ENCODE measurements at places on chromosomes 6 and 20.

- no peak for DNase-seq
- H3K4me3 ChIP-seq, result no peak overlapping the region
- peaks cover 5% of the 10 kb centered on the region for H3K4me1 ChIP-seq
- H3K27ac ChIP-seq, result no peak overlapping the region
Measured at GRCh38 chr6:105800871-105801270, 285.3 kb upstream of the PRDM1 start.

DNA sequence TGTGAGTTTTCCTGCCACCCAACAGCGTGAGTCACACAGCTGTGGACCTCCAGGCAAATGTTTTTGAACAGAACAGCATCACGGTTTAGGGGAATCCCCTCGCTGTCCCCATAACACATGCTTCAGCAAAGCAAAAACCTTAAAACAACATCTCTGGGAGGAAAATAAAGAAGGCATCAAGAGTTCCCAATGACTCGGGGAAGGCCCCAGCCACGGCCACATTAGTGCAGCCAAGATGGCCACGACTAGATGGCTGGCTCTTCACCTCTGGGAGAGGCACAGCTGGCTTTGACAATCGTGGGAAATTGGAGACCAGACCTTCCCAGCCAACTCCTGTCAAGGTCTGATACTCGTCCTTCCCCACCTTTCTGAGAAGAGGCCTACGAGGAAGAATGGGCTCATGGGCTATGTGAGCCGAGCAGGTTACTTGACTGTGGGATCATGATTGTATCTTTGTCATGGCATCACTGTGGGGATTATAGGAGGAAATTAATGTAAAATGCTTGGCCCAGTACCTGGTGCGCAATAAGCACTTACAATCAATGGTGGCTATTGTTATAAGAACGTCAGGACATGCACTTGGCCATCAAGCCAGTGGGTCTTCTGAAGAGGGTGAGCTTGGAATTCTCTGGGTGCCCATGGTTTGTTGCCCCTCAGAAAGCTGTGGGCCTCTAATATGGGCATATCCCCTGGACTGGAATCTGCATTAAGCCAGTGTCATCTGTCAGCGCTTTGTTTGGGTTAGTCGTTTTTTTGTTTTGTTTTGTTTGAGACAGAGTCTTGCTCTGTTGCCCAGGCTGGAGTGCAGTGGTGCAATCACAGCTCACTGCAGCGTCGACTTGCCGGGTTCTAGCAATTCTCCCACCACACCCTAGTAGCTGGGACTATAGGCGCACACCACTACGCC, 43.6 kb downstream of the FGD2 start:
- peak overlapping the region; percentile 89 for H3K4me3 ChIP-seq
- DNase-seq, result peak; percentile 86
- H3K36me3 ChIP-seq, result peaks cover 14% of the 10 kb centered on the region
- H3K27me3 ChIP-seq, result no peaks in the 10 kb centered on the region
- H3K27ac ChIP-seq, result peak overlapping the region; percentile 98

DNA sequence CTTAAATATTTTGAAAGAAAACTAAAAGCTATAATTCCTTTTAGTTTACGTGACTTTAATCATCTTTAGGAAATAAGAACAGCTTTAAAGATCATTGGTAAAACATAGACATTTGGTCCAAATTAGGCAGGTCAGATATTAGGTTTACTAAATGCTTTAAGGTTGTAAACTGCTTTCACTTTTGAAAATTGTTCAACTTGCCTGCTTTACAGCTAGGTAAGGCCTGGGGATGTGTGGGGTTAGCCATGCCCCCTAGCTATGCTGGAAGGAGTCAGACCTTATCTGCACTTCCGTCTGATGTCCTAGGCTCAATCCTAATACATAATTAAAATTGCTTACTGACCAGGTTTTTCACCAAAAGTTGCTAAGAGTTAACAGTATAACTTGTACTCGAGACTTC, 30.5 kb upstream of the TPD52L1 start:
- DNase-seq, result no peak
- H3K27me3 ChIP-seq, result no peaks in the 10 kb centered on the region
- H3K27ac ChIP-seq, result no peak overlapping the region

GRCh38 chr20:47406849-47407682, 50.6 kb upstream of the ZMYND8 start:
- H3K36me3 ChIP-seq, result no peaks in the 10 kb centered on the region
- no peak overlapping the region for H3K4me3 ChIP-seq
- peaks cover 6% of the 10 kb centered on the region for H3K4me1 ChIP-seq
- no peak overlapping the region for H3K27ac ChIP-seq

GRCh38 chr20:46420878-46421277, 14.5 kb upstream of the ELMO2 start:
- no peak for DNase-seq
- no peaks in the 10 kb centered on the region for H3K36me3 ChIP-seq
- H3K27ac ChIP-seq, result no peak overlapping the region
- H3K4me3 ChIP-seq, result no peak overlapping the region

- H3K4me1 ChIP-seq, result no peaks in the 10 kb centered on the region
- H3K27me3 ChIP-seq, result peaks cover 4% of the 10 kb centered on the region
- no peak overlapping the region for H3K4me3 ChIP-seq
- no peaks in the 10 kb centered on the region for H3K36me3 ChIP-seq
- no peak overlapping the region for H3K27ac ChIP-seq
Measured at GRCh38 chr6:83505356-83505755, 7.0 kb upstream of the PRSS35 start.

DNA sequence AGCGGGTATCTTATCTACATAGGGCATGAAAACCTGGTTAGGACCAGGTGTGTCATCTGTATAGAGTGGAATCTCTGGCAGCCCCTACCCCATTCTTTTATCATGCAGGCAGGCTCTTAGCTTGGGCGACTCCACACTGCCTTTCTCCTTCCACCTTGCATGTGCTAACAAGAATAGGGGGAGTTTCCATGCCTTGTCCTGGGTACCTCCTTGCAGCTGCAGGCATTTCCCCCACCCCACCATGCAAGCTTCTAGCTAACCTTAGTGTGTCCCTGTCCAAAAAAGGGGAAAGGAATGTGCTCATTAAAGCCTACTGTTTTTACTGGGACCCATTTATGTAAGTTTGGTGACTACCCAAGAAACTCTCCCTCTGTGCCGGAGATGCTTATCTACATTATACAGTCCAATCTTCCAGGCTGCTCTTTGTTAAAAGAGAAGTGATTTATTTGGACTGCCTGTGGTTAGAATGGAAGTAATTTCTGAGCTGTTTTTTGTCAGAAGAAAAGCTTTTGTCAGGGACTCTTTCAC, 10.5 kb upstream of the CEP43 start:
- no peak for DNase-seq
- no peak overlapping the region for H3K27ac ChIP-seq
- peaks cover 37% of the 10 kb centered on the region for H3K36me3 ChIP-seq

GRCh38 chr6:89986650-89987074, 92.4 kb downstream of the GJA10 start:
- no peak for DNase-seq
- H3K27me3 ChIP-seq, result no peaks in the 10 kb centered on the region
- peaks cover 56% of the 10 kb centered on the region for H3K4me1 ChIP-seq
- H3K36me3 ChIP-seq, result peaks cover 53% of the 10 kb centered on the region
- no peak overlapping the region for H3K27ac ChIP-seq
- H3K4me3 ChIP-seq, result no peak overlapping the region

DNA sequence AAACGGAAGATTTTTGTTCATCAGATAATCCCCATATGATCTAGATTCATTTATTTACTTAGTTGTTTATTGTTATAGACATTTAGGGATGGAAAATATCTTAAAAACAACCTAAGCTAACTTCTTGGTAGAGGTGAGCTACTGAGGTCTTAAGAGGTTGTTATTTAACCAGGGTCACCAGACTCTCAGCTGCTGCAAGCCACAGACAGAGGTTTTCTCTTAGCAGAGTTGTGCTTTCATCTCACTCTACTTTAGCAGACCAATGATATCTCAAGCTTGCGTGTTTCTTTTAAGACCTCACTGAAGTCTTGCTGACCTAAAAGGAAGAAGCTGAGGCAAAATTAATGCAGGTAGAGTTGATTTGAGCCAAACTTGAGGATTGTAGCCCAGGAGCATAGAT, 43.6 kb downstream of the NCOA7 start:
- DNase-seq, result no peak
- peaks cover 8% of the 10 kb centered on the region for H3K36me3 ChIP-seq
- H3K27me3 ChIP-seq, result no peaks in the 10 kb centered on the region
- H3K4me1 ChIP-seq, result peaks cover 46% of the 10 kb centered on the region
- peak overlapping the region; percentile 39 for H3K27ac ChIP-seq
- H3K4me3 ChIP-seq, result no peak overlapping the region

DNA sequence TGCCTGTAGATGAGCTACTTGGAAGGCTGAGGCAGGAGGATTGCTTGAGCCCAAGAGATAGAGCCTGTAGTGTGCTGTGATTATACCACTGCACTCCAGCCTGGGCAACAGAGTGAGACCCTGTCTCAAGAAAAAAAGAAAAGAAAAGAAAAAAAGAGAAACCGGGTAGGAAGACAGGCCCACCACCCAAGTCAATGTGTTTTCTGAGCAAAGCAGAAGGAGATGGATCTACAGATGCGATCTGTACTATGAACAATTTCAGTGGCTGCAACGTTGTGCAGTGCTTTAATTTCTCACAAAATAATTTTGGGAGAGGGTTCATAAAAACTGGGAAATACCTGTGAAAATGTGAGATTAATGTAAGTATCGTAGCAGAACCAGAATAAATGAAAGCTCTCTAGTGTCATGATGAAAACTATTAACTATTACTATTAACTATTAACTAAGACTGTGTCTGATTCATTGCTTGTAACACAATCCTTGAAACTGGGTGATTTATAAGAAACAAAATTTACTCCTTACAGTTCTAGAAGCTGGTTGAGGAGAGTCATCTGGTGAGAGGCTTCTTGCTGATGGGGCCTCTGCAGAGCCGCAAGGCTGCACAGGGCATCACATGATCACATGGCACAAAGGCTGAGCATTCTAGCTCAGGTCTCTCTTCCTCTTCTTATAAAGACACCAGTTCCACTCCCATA, 233.1 kb upstream of the ZNF217 start:
- no peaks in the 10 kb centered on the region for H3K27me3 ChIP-seq
- H3K36me3 ChIP-seq, result no peaks in the 10 kb centered on the region
- no peak for DNase-seq

DNA sequence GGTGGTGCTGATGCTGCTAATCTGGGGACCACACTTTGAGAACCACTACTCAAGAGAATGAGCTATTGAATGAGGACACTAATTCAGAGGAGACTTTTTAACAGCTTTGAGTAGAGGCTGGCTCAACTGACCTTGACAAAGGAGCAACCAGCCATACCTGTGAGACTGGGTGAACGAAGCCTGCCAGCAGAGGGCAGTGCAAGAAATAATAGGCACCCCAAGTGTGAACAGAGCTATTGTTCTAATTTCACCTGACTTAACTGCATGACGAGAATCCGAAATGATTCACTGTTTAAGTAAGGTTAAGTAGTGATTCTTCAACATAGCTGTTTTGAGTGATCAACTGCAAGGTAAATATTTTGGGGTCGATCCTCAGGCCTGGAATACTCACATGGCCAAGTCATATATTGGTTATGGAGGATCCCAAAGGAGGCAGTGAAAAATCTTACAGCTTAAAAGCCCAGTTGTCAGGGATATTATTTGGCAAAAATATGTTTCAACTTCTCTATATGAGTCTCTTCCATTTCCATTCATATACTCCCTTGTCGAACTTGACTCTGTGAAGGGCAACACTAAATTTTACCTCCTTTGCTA, 550.5 kb upstream of the MARCKS start:
- no peaks in the 10 kb centered on the region for H3K36me3 ChIP-seq
- DNase-seq, result peak; percentile 58
- H3K27ac ChIP-seq, result no peak overlapping the region
- H3K4me1 ChIP-seq, result no peaks in the 10 kb centered on the region
- no peak overlapping the region for H3K4me3 ChIP-seq
- H3K27me3 ChIP-seq, result no peaks in the 10 kb centered on the region

DNA sequence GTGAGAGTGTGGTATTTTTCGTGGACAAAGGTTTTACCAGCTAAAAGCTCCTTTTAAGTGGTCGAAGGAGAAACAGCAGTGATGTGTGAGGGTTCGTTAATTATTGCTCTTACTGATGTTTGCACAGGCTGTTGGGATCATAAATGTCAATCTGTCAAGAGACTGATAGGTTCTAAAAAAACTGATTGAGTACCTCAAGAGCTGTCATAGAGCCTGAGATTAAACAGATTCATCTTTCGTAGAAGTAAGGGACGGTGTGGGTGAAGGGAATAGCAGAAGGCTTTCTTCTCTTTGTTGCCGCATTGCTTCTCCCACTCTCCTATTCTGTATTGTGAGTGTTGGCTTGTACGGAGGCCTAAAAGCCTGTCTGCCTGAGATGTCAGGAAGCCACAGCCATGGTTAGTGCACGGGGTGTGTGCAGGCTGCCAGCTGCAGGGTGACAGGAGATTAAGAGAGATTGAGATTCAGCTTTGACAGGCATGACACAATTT, 291.0 kb downstream of the ZFAND3 start:
- peaks cover 5% of the 10 kb centered on the region for H3K4me1 ChIP-seq
- H3K4me3 ChIP-seq, result no peak overlapping the region
- no peaks in the 10 kb centered on the region for H3K27me3 ChIP-seq

DNA sequence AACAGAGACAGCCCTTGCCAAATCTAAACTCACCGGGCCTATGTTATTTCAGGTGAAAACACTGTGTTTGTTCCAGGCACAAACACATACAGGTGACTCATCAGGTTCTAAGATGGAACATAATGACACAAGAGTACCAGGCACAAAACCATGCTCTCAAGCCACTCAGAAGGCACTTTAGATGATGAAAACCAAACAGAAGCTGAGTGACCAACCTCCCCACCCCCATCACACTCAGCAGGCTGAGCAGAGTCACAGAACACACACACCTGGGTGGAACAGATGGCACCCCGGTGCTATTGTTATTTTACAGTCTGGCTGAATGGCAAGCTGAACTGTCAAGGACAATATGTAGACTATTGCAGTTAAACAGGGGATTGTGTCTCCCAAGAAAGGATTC, 20.6 kb upstream of the NKX2-2 start:
- H3K27me3 ChIP-seq, result peaks cover 11% of the 10 kb centered on the region
- DNase-seq, result no peak
- H3K4me3 ChIP-seq, result no peak overlapping the region
- no peak overlapping the region for H3K27ac ChIP-seq

DNA sequence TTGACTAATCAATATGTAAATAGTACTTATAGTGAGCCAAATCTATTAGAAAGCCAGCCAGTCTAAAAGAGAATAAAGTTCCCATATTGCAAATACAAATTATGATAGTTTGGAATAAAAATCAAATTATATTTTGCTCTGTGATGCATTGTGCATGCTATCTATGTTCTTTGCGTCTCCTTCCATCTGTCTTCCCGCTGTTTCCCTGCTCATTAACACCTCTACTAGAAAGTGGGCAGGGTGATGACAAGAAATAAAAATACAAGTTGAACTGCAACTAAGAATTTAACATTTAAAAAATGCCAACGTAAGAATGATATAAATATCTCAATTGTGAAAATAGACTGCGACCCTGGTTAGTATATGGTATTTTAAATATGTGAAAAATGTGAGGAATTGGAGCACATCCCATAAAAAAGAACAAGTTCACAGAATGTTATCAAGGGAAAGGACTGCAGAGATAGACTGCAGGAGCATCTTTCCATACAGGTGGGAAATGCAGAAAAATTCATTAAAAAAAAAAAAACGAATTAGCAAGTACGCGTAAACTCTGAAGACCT, 157.6 kb upstream of the PDE7B start:
- no peak overlapping the region for H3K27ac ChIP-seq
- no peaks in the 10 kb centered on the region for H3K36me3 ChIP-seq
- no peak overlapping the region for H3K4me3 ChIP-seq
- H3K27me3 ChIP-seq, result peaks cover 4% of the 10 kb centered on the region

DNA sequence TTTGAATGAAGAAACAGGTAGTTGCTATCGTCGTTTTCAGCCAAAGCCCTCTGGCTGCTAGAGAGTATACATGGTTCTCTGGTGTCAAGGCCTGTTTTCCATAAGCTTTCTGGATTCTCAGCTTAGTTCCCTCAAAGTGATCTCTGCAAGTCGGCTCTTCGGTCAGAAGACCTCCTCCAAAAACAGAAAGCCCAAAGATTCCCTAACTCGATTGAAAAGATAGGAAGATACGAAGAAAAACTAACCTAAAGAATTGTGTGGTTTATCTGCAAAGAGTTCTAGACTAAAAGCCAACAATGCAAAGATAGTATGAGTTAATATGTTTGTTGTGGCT, 545 bp upstream of the ASCC3 start:
- H3K27me3 ChIP-seq, result no peaks in the 10 kb centered on the region
- peak overlapping the region; percentile 99 for H3K27ac ChIP-seq
